ENCODE measurements at places on chromosomes 7 and 10.

- DNase-seq = no peak
These were observed 3.1 kb downstream of the CD36 start for GRCh38 chr7:80641548-80641947.

DNA sequence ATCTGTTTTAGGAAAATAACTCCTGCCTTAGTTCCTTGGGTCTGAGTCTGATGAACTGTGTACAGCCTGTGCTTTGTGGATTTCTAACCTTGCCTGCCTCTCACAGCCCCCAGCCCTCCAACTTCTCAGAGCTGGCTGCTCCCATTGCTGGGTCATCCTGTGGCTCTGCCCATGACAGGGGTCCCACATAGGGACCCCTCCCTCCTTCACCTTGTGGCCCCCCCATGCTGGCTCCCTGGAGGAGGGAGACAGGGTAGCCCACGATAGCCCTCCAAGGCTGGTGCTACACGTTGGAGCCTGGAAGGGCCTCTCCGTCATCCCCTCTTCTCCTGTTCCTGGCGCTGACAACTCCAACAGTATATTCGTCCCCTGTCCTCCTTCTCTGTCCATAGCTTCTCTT, 2.8 kb upstream of the DENND2A start:
- DNase-seq = no peak

DNA sequence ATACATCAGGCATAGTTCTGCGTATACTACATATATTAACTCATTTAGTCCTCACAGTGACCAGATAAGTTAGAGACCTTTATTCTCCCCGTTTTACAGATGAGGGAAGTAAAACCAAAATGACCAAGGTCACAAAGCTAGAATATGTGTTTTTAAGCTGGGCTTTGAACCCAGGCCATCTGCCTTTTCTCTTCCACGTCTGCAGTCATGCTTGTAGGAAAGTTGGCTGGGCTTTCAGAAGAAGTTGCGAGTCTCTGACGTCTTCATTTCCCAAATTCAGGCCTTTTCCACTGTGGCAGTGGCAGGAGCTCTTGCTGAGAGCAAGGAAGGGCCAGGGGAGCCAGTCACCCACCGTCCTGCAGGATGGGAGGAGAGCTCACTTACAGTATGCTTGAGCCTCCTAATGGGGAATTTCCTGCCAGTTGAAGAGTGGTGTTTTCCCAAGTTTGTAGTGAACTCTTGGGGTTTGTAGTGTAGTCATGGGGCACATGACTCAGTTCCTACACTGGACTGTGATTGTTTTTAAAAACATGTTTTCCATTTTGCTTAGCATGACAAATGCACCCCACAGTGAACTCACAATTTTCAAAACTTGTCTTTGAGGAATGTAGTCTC, 34.2 kb downstream of the CYP17A1 start:
- DNase-seq = no peak

- no peak for DNase-seq
These were observed 19.1 kb upstream of the ERVW-1 start for GRCh38 chr7:92496876-92497275.

DNA sequence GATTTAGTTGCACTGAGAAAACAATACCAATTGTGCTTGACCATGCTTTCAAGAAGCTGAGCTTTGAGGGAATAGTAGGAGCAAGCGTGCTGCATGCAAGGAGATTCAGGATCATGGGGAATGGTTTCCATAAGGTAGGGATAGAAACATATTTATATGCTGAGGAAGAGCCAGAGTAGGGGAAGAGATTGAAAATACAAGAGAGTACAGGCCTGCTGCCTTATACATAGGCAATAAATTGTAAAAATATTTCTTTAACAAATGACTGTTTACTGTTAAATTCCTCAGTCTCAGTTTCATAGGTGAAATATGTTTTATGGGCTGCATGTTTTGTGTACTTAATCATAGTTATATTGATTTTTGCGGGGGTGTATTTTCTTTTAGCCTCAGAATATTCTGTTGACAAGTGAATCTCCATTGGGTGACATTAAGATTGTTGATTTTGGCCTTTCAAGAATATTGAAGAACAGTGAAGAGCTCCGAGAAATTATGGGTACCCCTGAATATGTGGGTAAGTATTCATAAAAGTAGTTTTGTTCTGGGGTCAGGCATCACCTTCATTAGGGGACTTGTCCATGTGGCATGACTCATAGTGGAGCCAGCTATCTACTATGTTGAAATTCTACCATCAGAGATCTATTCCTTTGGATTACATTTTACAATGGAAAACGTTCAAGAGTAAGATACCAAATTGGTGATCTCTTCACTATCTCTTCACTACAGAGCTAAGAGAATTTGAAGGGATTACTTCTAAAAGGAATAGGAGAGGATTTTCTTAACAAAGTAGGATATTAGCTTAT, 36.5 kb downstream of the STK17A start:
- no peak for DNase-seq

GRCh38 chr10:62511656-62512055, 137.5 kb downstream of the ZNF365 start:
- no peak for DNase-seq

- DNase-seq = no peak
These were observed 19.1 kb downstream of the CYCS start for GRCh38 chr7:25105911-25106310.

GRCh38 chr7:111408724-111409123, 153.6 kb downstream of the IMMP2L start:
- DNase-seq = no peak

- DNase-seq = no peak
These were observed 8.9 kb downstream of the PRRT4 start for GRCh38 chr7:128352636-128353035.

DNA sequence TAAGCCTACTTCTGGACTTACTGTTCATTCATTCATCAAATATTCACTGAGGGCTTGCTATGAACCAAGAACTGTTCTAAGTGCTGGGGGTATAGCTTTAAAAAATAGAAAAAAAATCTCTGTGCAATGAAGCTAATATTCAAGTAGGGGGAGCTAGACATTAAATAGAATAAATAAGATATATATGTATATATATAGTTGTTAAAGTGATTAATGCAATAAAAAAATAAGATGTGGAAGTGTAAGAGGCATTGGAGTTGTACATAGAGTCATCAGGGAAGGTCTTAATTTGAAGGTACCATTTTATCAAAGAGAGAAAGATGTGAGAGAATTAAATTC, 181.2 kb upstream of the AGR3 start:
- no peak for DNase-seq

DNA sequence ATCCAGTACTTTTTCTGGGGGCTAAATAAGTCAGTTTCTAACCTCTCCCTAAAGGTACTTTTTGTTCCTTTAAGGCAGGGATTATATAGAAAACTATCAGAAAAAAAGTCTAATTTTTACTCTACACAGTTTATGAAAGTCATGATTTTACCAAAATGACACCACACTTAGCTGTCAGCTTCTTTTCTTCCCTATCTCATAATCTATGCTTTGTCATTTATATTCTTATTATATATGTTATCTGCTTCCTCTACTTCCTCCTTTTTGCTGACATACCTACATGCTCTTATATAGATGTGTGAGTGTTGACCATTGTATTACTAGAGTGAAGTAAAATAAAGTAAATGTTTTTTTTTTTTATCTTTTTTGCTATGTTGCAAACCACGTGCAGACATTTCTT, 203.9 kb upstream of the CHRM2 start:
- no peak for DNase-seq

DNA sequence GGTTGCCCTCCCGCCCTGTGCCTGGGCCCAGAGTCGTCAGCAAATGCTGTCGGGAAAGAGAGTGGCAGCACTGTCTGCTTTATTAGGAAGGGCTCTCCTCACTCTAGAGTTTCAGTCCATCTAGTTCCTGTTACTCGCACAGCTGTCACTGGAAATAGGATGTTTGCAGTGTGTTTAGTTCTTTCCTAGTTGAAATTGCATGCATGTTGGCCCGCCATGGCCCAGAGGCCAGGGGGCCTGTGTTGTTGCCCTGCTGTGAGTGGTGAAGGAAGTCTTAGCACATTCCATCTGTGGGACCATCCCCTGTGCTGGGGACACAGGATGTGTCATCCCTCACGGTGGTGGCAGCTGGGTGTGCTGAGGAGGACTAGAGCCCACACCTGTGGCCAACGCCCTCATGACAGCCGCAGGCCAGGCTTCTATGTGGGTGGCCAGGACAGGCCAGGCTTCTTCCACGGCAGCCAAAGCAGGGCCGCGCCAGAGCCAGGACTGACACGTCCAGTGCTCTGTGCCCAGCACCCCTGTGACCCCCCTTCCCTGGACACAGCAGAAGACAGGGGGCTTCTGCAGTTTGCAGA, 45.4 kb downstream of the ZNF467 start:
- DNase-seq = no peak

DNA sequence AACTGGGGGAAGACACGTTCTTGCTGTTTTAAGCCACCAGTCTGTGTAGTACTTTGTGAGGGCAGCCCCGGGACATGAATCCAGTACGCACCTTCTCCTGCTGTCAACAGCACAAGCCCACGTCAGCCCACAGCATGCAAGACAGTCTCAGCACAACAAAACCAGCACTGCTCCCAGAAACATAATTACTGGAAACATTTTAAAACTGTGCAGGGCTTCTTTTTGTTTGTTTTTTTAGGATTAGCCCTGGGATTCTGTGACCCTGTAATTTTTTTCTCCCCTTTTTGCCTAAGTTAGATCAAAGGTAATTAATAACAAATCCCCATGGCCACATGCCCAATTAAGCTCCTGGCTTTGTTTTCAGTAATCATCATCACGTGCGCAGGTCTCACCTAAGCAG, 87.5 kb downstream of the VOPP1 start:
- DNase-seq = no peak

DNA sequence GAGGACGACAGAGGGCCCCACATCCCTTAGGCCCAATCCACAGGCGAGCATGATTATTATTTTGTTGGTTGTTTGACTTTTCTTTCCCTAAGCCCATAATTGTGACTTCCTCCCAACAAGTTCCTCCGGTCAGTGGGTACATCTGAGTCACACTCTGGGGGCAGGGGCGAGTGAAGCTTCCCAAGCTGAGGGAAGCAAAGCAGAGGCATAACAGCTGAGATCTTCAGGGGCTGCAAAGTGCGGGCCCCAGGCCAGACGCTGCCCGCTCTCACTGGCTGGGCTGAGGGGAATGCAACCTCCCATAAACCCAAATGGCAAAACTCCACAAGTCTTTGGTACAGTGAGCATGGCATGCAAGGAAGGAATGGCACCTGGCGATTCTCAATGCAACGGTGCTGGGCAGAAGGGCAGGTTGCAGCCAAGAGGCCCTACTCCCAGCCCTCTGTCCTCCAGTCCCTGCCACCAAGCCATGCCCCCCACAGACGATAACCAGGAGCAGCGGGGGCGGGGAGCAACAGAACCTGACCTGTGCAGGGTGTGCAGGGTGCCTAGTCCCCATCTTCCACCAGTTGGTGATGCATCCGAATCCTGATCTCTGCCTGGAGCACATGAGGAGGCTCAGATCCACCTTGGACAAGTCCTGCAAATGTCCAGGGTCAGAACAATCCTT, 25.3 kb downstream of the TNS3 start:
- no peak for DNase-seq

- no peak for DNase-seq
These were observed 73.5 kb upstream of the PDSS1 start for GRCh38 chr10:26624006-26624405.

DNA sequence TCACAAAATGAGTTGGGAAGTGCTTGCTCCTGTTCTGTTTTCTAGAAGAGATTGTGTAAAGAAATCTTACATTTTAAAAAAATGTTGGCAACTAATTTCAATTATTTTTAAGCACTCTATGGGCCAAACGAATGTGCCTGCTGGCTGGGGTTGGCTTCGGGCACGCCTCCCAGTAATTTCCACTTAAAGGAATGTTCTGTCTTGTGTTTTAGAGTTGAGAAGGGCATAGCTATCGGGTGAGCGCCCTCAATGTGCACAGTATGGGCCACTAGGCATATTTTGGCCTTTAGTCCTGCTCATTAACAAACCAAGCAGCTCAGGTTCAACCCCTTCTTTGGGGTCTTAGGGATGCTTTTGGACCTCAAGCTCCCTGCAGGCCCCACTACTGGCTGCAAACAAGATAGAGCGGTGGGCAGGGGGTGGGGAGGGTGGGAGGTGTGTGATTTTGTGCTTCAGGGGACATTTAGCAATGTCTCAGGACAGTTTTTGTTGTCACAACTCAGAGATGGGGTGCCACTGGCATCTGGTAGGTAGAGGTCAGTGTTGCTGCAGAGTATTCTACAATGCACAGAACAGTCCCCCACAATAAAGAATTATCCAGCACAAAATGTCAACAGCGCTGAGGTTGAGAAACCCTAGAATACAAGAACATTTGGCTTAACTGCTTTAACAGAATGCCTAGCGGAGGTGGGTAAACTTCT, 40.7 kb downstream of the TACC2 start:
- DNase-seq = no peak

DNA sequence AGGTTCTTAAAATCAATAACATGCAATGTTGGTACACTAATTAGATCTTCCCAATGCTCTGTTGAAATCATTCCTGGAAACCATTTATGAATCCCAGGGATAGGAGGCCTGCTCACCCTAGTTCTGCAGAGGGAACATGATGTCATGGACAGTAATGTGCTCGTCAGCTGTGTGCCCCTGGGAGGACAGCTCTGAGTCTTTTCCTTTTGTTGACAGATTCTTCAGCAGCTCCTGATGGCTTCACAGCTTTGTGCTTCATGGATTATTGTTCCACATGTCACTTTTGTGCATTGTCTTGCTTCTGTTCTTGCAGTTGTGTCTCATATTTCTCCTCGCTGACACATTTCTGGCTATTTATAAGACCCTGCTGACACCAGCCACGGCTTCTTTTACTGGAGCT, 367.5 kb downstream of the CCSER2 start:
- DNase-seq = no peak

- no peak for DNase-seq
These were observed 3.6 kb downstream of the C10orf67 start for GRCh38 chr10:23341004-23341403.

- DNase-seq = no peak
These were observed 50.7 kb downstream of the HSPA12A start for GRCh38 chr10:116691635-116692034.

- DNase-seq = no peak
These were observed 196.0 kb upstream of the GRB10 start for GRCh38 chr7:50978633-50979215.

DNA sequence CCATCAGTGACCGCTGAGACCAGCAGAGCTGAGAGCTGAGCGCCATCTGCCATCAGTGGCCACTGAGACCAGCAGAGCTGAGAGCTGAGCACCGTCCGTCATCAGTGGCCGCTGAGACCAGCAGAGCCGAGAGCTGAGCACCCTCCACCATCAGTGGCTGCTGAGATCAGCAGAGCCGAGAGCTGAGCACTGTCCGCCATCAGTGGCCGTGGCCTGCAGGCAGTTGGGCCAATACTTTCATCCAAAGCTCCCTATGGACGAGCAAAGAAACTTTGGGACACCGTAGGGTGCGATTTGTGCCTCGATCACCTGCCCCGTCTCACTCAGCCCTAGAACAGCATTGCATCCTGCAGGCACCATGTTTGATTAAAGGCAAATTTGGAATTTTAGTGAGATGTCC, 265.8 kb downstream of the DNAJB6 start:
- no peak for DNase-seq

Data from esophagus squamous epithelium (tissue), 5 donors.